ENCODE measurements at places on chromosomes 5 and 9.

DNA sequence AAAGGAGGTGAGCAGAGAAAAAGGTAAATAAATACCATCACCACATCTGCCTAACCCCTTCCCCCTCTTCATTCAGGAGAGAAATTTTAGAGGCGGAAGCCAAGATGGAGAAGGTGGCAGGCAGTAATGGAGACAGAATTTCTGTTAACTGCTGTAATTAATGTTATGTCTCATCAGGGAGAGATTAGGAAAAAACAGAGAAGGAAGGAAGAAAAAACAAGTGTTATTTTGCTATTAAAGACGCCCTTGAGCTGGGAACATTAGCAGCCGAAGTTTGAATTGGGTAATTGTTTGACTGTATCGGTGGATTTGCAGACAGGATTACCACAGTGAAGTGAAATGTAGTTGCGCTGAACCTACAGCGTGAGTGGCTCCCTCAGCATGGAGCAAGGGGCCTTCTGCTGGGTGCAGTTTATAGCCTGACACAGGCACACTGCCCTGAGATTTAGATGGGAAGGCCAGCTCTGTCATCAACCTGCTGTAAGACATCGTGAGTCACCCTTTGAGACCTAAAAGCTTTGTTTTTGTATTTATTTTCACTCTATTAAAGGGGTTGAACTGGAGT lies 136.3 kb downstream of the ASTN2 start:
- DNase-seq, result no peak

DNA sequence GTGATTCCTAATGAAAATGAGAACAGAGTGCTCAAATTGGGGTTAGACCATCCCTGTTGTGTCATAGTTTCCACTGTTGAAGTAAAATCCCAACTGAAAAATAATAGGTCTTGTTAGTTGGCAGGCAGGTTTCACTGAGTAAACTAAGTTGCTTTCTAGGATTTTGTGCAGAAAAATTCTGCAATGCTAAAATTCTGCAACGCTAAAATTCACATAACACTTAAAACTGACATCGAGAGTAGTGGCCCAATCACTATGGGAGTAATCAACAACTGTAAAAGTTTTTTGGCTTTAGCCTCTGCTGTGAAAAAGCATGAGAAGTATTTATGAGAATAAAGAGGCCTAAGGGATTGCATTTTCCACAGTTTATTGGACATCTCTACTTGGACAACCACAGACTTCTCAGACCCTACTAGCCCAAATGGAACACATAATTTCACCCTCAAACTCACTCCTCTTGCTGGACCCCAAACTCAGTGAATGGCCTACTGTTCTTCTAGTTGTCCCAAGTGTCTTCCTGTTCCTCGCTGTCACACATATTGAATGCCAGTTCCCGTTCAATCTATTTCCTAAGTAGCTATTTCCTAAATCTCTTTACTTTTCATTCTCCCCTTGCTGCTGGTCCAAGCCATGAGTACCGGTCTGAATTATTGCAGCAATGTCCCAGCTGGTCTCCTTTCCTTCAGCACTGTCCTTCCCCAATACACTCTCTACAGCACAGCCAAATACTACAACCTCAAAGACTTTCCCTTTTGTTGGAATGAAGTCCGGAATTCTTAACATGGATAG lies 355.4 kb downstream of the PDE4D start:
- no peak for DNase-seq

- DNase-seq, result no peak
Observed at GRCh38 chr5:148437249-148437648, 53.5 kb downstream of the FBXO38 start.

DNA sequence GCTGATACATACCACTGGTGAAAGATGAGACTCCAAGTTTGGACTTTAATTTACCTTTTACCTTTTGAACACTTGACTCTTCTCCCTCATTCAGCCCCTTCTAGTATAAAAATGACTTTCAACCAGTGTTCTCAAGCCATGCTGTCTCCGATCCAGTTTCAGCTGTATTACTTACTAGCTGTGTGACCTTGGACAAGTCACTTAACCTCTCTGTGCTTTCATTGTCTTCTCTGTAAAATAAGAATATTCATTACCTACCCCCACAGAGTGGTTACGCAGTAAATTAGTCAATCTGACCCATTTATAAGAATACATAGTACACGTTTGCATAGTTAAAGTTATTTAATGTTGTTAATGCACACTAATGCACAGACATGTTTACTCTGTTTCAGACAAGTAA lies 12.6 kb upstream of the CEMIP2 start:
- DNase-seq, result no peak

DNA sequence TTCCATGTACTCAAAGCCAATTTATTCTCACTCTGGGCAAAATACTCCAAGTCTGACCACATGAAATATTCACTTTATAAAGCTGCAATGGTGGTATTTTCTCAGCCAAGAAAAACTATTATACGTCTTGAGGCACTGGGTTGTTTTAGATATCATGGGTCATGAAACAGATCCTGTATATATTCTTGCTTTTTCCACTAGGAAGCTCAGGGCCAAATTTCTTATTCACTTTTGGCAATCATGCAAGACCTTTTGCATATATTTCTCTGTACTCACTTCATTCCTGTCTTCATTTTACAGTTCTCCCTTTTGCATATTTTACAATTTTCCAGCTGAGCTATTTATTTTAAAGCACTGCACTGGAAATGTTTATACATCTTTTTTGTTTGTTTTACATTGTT lies 49.8 kb downstream of the GABBR2 start:
- no peak for DNase-seq

- no peak for DNase-seq
Observed at GRCh38 chr5:37248421-37248969, 681 bp downstream of the CPLANE1 start.

- no peak for DNase-seq
Observed at GRCh38 chr5:139396691-139397090, 1.8 kb upstream of the PROB1 start.

DNA sequence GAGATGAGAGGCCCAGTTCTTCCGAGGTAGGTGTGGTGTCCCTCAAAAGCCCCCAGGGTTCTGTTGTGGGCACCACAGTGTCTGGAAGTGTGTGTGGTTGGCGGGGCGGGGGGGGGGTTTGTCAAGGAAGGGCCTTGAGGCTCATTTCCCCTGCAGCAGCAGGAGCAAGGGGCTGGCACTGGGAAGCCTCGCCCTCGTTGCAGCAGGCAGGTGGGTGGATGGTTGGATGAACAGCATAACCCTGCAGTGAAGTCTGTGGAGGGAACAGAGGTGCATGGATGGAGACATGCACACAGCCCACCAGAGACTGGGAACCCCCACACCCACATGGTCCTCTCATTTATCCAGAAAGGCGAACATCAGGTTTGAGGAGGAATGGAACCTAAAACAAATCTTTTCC lies 2.0 kb upstream of the SPATA31E1 start:
- no peak for DNase-seq

- DNase-seq, result no peak
Observed at GRCh38 chr9:94801234-94801633, 74.7 kb downstream of the AOPEP start.

GRCh38 chr5:68245319-68245718 lies 29.8 kb downstream of the PIK3R1 start:
- DNase-seq, result no peak

DNA sequence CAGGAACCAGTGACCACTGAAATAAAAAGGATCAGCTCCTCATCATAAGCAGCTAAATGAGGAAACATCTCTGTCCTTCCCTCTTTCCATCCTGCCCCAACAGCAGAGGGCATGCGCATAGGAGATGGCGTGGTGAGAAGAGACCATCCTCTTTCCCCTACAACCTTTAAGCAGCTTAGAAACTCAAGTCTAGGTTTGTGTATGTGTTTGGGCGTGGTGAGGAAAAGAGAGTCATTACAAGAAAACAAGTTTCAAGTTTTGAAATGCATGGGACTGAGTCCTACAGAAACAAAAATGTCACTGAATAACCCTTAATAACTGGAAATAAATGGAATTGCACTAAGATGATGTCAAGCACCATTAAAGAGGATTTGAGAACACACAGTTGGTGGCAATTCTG lies 96.4 kb upstream of the IL12B start:
- no peak for DNase-seq

DNA sequence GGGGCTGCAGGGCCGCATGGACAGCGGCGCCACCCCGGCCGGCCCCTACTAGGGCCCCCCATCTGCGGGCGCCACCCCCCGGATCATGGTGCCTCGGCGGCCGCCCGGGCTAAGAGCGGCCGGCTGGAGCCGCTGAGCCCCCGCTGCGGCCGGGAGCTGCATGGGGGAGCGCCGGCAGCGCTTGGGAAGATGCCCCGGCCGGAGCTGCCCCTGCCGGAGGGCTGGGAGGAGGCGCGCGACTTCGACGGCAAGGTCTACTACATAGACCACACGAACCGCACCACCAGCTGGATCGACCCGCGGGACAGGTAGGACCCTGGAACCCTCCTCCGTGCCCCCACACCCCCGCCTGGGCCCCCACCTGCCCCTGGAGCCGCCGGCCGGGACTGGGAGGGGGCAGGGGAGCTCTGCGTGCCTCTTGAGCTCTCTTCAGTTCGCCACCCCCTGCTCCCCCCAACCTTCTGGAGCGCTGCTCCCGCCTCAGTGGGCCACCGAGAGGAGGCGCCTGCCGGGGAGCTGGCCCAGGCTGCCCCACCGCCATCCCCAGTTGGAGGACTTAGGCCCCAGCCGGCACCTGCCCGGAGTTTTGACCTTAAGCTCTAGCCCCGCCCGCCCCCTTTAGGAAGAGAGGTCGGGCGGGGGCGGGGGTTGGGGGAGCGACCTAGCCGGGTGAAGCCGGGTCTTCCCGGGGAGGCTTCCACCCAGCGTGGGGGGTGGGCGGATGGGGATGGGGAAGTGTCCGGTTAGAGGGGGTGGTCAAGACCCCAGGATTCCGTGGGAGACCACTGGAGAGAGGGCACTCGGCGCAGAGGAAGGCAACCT lies 730 bp downstream of the WWC1 start:
- no peak for DNase-seq

DNA sequence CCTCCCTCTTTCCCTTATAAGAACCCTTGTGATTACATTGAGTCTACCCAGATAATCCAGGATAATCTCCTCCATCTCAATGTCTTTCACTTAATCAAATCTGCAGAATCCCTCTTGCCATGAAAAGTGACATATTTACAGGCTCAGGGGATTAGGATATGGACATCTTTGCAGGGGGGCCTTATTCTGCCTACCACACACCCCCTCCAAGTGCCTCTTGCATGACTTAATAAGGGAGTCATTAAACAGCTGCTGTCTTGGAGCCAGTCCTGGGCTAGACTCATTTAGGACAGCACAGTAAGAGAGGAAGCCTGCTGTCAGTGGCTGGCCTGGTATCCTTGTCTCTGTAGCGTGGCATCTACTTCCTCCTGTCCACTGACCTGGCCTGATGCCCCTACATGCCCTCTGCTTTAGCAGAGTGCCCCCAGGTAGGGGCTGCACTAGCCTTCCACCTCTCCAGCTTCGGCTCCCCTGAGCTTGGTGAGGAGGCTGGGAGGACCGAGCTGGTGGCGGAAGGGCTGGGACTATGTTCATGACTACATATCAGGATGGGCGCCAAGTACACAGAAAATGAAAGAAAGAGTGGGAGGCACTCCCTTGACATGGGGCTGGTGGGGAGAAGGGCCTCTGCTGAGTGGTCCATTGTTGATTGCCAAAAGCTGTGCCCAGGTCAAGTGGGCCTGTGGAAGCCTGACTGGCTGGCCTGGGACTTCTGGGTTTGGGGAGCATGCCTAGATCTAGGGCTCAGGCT lies 17.2 kb downstream of the ENHO start:
- no peak for DNase-seq

- DNase-seq, result no peak
Observed at GRCh38 chr5:133751421-133751820, 139.1 kb upstream of the FSTL4 start.

- no peak for DNase-seq
Observed at GRCh38 chr5:14439087-14439871, 142.3 kb upstream of the OTULINL start.

GRCh38 chr5:66130493-66130892 lies 13.6 kb upstream of the SREK1 start:
- no peak for DNase-seq

DNA sequence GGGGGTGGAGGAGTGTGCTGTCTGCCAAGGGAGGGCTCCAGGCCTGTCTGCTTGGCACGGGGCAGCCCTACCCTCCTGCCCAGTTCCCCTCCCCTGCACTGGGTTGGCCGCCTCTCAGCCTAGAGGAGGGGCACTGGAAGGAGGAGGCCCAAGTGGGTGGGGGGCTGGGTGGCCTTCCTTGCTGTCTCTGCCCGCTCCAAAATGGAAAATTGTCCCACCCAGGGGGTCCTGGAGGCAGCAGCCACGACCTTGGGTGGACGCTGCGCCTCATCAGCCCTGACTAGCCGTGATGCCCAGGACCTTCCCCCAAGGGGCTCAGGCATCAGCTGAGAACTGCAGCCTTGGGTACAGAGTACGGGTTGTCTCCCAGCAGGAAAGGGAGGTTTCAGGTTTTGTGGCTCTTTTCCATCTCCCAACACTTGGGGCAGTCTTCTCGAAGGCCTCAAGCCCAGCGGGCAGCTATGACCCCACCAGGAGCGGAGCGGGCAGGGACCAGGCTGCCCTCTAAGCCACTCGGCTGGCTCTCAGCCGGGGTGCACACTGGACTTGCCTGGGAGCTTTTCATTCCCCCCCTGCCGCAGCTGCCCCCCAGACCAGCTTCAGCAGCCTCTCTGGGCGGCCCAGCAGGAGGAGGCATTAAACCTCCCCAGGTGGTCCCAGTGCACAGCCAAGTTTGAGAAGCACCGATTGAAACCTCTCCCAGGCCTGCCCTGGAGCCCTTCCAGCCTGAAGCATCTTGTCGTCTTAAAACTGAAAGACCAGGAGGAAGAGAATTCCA lies 20.6 kb downstream of the NTNG2 start:
- no peak for DNase-seq

DNA sequence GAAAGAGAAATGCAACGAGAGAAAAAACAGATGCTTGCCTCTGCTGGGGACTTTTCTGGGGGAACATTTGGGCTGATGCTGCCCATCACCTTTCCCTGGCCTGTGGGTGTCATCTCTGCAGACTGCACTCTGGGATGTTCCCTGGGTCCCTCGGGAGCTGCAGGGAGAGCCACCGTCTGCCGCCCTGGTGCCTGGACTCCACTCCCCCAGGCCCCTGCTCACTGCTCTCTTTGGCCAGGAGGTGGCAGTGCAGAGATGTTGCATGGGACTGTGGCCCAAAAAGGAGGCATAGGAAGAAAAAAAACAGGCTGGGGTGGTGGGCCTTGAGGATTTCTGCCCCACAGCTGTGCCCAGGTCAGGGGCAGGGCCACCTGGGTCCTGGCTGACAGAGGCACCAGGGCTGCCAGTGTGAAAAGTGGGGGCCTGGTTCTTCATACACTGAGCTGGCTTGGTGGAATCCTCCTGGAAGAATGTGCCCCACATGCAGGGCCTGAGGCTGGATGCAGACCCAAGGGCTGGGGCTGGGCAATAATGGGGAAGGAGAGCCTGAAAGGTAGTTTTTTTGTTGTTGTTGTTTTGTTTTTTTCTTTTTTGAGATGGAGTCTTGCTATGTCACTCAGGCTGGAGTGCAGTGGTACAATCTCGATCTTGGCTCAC lies 353.6 kb downstream of the SLIT3 start:
- no peak for DNase-seq

DNA sequence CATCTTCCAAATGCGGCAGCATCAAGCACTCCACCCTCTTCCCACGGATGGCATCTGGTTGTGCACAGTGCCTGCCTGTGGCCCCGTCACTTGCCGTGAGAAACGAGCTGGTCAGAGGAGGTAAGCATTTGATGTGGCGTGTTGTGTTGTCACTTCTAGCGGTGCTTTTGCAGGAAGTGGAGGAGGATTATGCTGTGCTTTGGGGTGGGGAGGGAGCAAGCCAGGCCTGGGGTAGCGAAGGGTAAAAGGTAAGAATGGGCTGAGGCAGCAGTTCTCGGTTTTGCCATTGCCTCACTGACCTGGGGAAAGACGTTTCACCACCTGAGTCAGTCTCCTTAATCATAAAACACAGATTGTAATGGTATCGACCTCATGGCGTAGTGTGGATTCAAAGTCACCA lies 2.3 kb upstream of the POMT1 start:
- peak; percentile 57 for DNase-seq

GRCh38 chr5:142587354-142587965 lies 98.4 kb downstream of the FGF1 start:
- no peak for DNase-seq

All from stimulated activated naive CD4-positive, alpha-beta T cell (primary cell).